Activated effector memory CD4-positive, alpha-beta T cell treated with Interleukin-2 at 50 U/mL for 16 hours (primary cell): ENCODE measurements at places on chromosomes 16 and 17.

- DNase-seq = no peak
Measured at GRCh38 chr17:34711646-34712045, 132.3 kb downstream of the TMEM132E start.

DNA sequence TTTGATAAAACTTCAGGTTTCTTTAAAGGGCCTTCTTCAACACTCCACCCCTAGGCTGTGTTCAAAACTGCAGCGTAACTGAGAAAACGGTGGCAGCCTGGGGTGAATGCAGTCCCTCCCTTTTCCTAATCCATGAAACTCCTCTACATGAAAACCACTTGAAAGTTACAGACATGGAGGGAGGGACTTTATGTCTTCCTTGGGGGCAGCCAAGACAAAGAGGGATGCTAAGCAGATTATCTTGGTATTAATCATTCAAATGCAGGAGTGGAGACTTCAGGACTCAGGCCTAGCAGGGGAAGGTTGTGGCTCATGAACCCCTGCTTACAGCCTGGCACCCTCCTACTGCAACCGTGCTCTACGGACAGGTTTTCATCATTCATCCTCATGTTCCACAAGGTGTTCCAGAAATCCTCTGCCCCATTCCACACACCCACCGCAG lies 46.8 kb downstream of the RNF112 start:
- no peak for DNase-seq

DNA sequence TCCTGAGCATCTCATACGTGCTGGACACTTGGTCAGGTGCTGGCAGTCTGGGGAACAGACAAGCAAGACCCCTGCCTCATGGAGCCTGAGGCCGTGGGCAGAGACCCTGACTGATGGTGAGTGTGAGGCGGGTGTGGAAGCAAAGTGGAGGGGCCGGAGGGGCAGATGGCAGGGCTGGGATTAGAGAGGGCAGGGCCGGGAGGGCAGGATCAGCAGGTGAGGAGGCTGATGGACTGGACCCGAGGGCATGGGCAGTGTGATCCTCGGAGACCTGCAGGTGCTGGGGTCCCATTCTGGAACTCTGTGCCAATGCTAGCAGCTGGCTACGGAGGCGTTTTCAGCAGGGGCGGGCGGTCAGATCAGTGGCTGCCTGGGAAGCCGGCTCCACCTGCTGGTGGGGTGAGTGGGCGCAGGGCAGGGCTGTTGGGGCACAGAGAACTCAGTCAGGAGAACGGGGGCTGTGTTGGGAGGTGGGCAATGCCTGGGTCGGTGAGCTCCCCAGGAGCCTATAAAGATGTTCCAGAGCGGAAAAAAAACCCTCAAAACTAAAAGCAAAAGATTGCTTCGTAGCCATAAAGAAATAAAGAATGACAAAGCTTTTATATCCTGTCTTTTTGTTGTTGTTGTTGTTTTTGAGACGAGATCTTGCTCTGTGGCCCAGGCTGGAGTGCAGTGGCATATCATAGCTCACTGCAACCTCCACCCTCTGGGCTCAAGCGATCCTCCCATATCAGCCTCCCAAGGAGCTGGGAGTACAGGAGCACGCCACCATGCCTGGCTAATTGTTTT lies 8.9 kb upstream of the C16orf74 start:
- DNase-seq = no peak

- no peak for DNase-seq
Measured at GRCh38 chr17:40901981-40902474, 17.0 kb upstream of the KRT20 start.

GRCh38 chr16:7303660-7304200 lies 28.9 kb upstream of the RBFOX1 start:
- DNase-seq = no peak

DNA sequence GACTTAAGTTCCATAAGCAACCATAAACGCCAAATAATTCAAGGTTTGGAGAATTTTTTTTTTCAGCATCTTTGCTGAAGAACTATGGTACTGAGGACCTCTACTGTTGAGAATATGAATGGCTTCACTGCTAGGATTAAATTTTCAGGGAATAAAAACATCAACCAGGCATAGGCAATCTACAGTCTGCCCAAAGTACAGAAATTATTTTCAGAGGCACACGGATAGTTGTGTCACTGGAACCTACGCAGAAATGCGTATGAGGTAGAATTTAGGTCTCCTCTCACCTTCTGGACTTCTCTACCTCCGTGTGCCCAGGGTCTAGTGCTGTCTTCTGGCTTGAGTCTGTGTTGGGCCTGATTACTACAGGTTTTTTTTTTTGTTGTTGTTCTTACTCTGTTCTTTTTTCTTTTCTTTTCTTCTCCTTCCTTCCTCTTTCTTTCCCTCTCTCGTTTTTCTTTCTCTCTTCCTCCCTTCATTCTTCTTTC lies 39.7 kb downstream of the NACA2 start:
- no peak for DNase-seq

DNA sequence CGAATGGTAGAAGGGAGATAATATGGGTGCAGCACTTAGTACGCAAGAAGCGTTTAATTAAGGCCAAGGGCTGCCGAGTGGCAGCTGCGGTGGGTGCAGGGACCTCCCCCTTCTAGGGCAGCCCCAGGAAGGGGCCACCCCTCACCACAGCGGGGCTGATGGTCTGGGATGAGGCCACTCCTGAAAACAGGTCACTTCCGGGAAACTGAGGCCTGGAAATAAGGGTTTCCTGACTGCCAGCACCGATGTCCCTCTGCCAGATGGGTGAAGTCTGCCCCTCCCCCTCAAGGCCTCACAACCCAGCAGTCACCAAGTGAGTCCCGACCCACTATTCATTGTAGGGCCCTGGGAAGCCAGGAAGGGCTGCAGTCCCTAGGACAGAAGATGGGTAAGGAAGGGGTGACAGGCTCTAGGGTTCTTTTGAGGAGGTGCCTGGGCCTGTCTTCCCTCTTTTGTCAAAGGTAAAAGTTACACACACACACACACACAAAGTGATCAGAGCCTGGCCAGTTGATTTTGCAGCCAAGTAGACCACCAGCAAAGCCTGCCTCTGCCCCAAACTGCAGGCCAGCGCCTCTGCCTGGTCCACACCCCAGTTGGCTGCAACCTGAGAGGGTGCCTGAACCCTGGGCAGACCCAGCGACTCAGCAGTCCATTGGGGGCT lies 12.5 kb downstream of the SREBF1 start:
- no peak for DNase-seq

DNA sequence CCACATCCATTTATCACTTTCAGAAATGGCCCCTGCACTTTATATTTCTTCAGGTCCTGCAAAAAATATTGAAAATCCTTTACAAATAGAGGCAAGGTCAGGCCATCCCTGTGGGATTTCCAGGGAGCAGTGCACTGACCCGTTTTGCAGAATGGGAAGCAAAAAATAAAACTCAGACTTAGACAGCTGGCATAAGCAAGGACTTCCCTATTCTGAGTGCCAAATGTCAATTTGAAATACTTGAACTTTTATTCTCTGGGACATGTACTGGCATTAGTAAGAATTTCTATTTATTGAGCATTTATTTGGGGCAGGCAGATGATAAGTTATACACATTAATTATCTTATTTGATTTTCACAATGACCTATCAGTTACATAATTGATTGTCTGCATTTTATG lies 32.4 kb downstream of the PRKCB start:
- DNase-seq = no peak

DNA sequence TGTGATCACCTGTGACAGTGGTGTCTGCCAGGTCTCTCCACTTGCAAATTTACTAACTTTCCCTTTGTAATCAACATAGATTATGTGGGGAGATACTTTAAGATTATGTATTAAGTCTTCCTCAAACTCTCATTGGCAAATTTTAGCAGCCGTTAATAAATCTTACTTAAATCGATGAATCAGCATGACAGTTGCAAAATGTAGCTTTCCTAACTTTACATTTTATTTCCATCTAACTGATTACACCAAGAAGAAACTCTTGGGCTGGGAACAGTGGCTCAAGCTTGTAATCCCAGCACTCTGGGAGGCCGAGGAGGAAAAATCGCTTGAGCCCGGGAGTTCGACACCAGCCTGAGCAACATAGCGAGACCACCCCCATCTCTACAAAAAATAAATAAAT lies 23.3 kb upstream of the CPNE2 start:
- DNase-seq = no peak

DNA sequence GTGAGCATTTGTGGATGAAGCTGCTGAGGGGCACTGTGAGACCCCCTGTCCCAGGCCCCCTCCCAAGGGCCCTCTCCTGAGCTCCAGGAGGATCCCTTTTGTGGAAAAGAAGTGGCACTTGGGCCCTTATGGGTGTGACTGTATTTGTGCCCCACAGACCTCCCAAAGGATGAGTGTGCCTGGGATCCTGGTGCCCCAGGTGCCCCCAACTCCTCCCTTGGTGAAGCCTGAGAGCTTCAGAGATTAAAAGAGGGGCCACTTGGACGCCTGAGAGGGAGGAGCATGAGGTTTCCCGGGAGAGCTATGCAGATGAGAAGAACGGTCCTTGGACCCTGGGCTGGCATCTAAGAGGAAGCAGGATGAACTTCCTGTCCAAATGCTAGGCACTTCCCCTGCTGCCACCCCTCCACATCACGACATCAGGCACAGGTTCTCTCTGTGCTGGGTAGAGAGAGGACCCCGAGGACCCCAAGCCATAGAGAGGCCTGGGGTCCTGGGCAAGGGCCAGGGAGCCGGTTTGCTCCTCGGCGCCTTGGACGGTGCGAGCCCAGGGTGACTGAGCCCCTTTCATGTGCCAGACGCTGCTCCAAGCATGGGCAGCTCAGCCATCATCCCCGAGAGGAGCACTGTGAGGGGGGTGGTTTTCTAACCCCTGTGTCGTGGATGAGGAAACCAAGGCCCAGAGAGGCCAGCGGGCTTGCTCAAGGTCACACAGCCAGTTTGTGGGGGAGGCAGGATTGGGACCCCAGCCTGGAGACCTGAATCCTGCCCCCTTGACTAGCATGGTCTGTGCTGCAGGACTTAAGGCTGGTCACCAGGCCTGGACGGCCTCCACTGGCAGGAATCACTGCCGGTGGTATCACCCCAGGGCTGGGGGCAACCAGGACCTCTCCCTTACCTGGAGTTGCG lies 5.6 kb upstream of the ADAM11 start:
- no peak for DNase-seq

- DNase-seq = no peak
Measured at GRCh38 chr17:63398680-63399079, 47.4 kb downstream of the CYB561 start.

DNA sequence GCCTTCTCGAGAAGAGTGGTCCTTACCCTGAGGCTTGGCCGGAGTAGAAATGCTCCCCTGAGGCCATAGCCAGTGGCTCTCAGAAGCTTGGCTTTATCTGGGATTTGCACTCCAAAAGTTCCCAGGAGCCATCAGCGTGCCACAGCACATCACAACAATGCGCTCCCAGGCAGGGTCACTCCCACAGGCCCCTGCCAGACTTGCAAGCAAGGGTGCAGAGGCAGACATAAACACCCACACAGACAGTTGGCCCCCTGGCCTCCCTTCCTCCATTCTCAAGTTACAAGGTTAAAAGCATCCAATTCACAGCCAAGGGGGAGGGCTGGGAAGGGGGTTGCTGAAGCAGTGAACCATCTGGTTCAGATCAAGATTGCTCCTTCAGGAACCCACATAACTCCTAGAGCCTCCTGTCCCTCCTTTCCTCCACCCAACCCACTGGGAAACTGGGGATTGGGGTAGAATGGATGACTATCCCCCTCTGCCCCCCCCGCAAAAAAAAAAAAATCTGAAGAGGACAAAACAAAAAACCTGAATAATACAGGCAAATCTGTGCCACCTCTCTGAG lies 1.8 kb downstream of the ST3GAL2 start:
- DNase-seq = no peak

- no peak for DNase-seq
Measured at GRCh38 chr17:11601661-11602060, 3.4 kb downstream of the DNAH9 start.

GRCh38 chr17:33633446-33633845 lies 340.4 kb upstream of the ASIC2 start:
- DNase-seq = no peak

- DNase-seq = no peak
Measured at GRCh38 chr16:35200662-35201061, 1741.2 kb downstream of the TP53TG3F start.

GRCh38 chr16:77511053-77511452 lies 76.2 kb upstream of the ADAMTS18 start:
- no peak for DNase-seq

DNA sequence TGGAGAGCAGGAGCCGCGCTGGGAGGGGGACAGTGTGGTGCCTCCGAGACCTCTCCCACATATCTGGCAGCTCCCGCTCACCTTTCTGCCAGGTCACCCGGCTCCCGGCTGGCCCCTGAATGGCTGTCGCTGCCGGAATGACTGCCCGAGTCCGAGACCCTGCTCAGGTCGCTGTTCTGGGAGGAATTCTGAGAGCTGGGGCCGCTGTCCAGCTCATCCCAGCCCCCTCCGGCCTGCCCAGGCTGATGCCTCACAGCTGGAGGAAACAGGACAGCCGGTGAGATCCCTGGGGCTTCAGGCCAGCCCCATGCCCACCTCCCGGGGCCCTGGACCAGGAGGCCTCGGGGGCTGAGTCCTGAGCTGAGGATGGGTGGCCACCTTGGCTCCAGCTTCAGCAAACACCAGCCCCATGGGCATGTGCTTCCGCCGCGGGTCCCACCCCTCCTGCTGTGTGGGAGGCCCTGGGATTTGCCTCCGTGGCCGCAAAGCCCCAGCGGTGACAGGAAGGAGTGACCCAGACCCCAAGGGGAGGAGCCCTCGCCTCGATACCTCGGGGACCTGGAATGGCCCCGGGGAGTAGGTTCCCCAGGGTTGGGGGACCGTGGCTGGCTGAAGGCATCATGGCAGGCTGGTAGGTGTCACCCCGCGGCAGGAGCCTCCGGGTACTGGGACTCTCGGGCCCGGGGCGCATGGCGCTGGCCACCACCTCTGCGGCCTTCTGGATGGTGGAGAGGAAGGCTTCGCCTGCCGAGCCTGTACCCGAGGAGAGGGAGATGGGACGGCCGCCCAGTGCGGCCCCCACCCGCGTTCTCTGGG lies 6.9 kb downstream of the TEPSIN start:
- no peak for DNase-seq

- no peak for DNase-seq
Measured at GRCh38 chr16:47046726-47047523, 73.5 kb upstream of the DNAJA2 start.

GRCh38 chr16:67442581-67443255 lies 11.8 kb downstream of the HSD11B2 start:
- no peak for DNase-seq

GRCh38 chr16:10970065-10970464 lies 25.7 kb downstream of the CLEC16A start:
- no peak for DNase-seq

- DNase-seq = no peak
Measured at GRCh38 chr16:22366889-22367288, 7.5 kb downstream of the CDR2 start.

DNA sequence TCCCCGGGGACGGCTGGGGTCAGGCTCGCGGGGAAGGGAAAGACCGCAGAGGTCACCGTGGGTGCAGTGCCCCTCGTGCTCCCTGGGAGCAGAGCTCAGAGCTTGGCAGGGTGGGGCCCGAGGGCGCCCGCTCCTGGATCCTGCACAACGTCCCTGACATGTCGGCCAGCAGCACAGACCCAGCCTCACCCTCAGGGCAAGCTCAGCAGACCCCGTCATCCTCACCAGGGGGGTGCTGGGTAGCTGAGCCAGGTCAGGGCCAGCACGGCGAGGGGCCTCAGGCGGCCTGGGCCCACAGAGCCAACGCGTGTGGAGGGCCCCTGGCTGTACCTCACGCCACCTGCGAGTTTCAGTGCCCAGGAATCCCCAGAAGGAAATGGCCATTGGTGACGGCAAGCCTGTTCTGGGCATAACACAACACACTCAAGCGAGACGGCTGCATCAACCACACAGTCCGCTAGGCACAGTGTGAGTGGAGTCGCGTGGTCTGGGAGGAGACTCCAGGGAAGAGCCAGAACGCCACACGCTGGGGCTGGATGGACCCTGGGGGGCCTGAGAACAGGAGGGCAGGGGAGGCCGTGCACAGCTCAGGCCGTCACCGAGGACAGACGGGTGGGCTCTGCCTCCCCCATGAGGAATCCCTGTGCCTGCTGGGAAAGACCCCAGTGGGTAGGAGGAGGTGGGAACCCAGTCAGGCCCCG lies 60.3 kb downstream of the ZNF778 start:
- DNase-seq = no peak
